ENCODE measurements at places on chromosomes 1 and 21. TPM values are rescaled to one million over a fixed set of nuclear protein-coding genes. Genes with fewer than 3 reads are reported as not detected.
A peak's percentile ranks its signal among the peaks of the same experiment; 100 is the strongest.

Gene MPZ
- polyA plus RNA-seq, result not detected

Gene SHISAL2A
- polyA plus RNA-seq, result 5.0 TPM

- H3K36me3 ChIP-seq, result no peaks in the 10 kb centered on the region
- no peak for DNase-seq
- no peak overlapping the region for H3K27ac ChIP-seq
- no peaks in the 10 kb centered on the region for H3K27me3 ChIP-seq
- H3K4me3 ChIP-seq, result no peak overlapping the region
- H3K4me1 ChIP-seq, result no peaks in the 10 kb centered on the region
These were observed 197.6 kb upstream of the TMPRSS15 start for GRCh38 chr21:18601146-18601545.

GRCh38 chr21:38979271-38980121 lies 173.8 kb downstream of the ETS2 start:
- DNase-seq, result no peak
- peaks cover 11% of the 10 kb centered on the region for H3K27me3 ChIP-seq
- H3K27ac ChIP-seq, result no peak overlapping the region
- no peaks in the 10 kb centered on the region for H3K36me3 ChIP-seq

DNA sequence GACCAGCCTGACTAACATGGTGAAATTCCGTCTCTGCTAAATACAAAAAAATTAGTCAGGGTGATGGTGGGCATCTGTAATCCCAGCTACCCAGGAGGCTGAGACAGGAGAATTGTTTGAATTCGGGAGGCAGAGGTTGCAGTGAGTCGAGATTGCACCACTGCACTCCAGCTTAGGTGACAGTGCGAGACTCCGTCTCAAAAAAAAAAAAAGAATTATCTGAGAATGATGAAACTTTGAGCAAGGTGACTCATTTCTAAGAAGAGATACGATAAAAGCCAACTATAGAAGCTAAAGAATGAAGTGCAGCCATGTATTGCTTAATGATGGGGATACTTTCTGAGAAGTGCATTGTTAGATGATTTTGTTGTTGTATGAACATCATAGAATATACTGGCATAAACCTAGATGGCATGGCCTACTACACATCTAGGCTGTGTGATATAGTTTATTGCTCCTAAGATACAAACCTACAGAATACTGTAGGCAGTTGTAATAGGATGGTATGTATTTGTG lies 64.7 kb downstream of the SNRPE start:
- H3K27ac ChIP-seq, result no peak overlapping the region
- no peak overlapping the region for H3K4me3 ChIP-seq
- H3K36me3 ChIP-seq, result no peaks in the 10 kb centered on the region
- H3K27me3 ChIP-seq, result peaks cover 4% of the 10 kb centered on the region
- DNase-seq, result no peak
- no peaks in the 10 kb centered on the region for H3K4me1 ChIP-seq

DNA sequence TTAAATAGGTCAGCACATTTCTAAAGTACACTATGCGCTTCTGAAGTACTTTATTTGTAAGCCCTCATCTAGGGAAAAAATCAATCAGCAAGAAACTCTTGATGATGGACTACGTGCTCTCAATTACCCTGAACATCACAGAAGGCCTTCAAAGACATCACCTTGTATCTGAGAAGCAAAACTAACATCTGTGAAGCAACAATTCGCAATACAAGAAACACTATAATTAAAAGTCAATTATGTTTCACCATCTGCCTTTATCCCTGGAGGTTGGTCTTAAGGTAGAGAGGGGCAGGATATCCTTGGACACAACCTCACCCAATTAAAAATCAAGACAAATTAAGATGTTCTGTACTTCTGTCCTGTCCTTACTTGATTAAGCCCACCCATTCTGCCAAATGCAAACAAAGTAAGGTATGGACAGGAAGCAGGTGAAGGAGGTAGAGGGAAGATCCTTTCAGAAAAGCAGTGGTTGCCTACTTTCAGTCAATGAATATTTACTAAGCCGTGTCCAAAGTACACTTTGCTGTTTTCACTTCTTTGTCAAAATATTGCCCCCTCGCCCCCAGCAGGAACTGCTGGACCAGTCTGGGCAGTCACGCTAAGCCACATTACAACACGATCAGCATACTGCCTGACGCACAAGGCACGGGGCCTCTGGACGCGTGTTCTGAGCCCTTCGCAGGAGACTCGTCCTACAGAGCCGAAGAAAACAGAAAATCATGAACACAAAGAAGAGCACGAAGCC lies 887 bp downstream of the SLC19A2 start:
- peak overlapping the region; percentile 95 for H3K27ac ChIP-seq
- H3K4me1 ChIP-seq, result peaks cover 37% of the 10 kb centered on the region
- peak; percentile 44 for DNase-seq
- H3K36me3 ChIP-seq, result no peaks in the 10 kb centered on the region
- H3K27me3 ChIP-seq, result peaks cover 3% of the 10 kb centered on the region

- peaks cover 3% of the 10 kb centered on the region for H3K4me1 ChIP-seq
- H3K27ac ChIP-seq, result no peak overlapping the region
- H3K27me3 ChIP-seq, result no peaks in the 10 kb centered on the region
- H3K36me3 ChIP-seq, result peaks cover 43% of the 10 kb centered on the region
- no peak for DNase-seq
These were observed 108.8 kb downstream of the KIAA0319L start for GRCh38 chr1:35448344-35448801.

- peaks cover 14% of the 10 kb centered on the region for H3K27me3 ChIP-seq
- H3K27ac ChIP-seq, result peak overlapping the region; percentile 98
- H3K4me3 ChIP-seq, result peak overlapping the region; percentile 95
- DNase-seq, result no peak
These were observed 26.6 kb upstream of the ALDH4A1 start for GRCh38 chr1:18928985-18929384.

DNA sequence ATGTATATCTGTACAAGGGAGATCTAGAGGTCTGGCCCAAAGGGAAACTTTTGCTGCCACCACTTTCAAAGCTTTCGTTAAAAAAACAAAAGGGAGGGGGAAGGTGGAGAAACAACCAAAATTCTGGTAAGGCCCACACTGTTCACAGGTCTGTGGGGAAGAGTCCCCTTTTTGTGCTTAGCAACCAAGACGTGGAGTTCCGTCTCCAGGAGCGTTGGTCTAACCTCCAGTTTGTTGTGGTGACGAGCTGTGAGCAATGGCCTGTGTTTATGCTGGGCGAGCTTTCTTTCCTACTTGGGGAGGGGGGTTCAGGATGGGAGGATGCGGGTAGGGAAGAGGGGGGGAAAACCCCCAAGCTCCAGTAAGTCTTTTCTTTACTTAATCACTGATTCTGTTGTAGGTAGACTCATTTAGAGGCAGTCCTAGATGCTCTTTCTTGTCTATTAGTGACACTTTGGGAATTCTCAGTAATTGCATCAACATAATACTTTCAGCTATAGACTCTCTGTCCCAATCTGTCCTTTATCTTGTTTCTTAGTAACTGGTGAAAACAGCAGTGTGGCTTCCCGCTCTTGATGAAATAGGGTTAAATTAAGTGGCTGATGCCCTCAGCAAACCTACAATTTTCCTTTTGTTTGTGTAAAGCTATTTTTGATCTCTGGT lies 1.5 kb downstream of the HIPK1 start:
- H3K27me3 ChIP-seq, result peaks cover 42% of the 10 kb centered on the region
- H3K4me3 ChIP-seq, result peak overlapping the region; percentile 93
- peaks cover 5% of the 10 kb centered on the region for H3K36me3 ChIP-seq
